Progenitor cell of endocrine pancreas (in vitro differentiated cells): ENCODE measurements at places on chromosomes 4 and X.

GRCh38 chr4:125315576-125316400 lies 1.0 kb downstream of the FAT4 start:
- DNase-seq: peak; percentile 45

DNA sequence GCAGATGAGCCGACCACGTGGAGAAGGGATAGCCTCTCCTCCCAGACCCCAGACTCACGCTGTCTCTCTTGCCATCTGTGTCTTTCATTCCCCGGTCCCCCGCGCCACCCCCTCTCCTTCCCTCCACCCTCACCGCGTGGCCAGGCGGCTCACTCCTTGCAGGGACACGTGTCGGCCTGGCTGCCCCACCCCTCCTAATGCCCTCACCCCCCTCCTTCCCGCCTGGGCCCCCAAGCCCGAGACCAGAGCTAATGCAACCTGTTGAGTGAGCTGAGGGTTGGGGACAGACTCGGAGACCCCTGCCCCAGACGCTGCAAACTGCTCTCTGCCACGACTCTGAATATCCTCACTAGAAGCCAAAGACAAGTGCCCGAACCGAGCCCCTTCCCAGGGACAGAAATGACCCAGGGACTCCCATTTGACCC lies 1.8 kb downstream of the SLC38A5 start:
- no peak for DNase-seq

GRCh38 chrX:15505101-15505500 lies 4.5 kb downstream of the BMX start:
- DNase-seq: no peak

DNA sequence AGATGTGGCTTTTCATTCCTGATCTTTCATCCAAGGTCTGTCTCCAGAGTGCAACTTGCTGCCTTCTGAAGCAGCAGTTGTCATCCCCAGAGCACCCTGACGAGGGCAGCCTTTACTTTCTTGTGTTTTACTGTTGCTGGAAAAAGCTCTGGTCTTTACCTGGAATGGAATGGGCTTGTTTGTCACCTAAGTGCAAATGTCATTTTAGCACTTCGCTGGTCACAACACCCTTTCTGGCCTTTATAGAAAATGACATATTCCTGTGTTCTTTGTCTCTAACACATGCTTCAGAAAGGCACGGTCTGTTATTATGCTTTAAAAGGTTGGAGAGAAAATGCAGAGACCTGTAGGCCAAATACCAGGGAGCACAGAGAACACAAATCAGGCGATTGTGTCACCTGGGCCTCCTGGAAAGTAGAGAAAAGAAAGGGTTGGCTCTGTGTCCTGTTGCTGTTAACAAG lies 332.7 kb upstream of the IGFBP7 start:
- DNase-seq: peak; percentile 39

GRCh38 chrX:71949844-71950445 lies 39.3 kb downstream of the NHSL2 start:
- DNase-seq: no peak

GRCh38 chr4:48341776-48342605 lies 662 bp downstream of the SLAIN2 start:
- peak; percentile 56 for DNase-seq

DNA sequence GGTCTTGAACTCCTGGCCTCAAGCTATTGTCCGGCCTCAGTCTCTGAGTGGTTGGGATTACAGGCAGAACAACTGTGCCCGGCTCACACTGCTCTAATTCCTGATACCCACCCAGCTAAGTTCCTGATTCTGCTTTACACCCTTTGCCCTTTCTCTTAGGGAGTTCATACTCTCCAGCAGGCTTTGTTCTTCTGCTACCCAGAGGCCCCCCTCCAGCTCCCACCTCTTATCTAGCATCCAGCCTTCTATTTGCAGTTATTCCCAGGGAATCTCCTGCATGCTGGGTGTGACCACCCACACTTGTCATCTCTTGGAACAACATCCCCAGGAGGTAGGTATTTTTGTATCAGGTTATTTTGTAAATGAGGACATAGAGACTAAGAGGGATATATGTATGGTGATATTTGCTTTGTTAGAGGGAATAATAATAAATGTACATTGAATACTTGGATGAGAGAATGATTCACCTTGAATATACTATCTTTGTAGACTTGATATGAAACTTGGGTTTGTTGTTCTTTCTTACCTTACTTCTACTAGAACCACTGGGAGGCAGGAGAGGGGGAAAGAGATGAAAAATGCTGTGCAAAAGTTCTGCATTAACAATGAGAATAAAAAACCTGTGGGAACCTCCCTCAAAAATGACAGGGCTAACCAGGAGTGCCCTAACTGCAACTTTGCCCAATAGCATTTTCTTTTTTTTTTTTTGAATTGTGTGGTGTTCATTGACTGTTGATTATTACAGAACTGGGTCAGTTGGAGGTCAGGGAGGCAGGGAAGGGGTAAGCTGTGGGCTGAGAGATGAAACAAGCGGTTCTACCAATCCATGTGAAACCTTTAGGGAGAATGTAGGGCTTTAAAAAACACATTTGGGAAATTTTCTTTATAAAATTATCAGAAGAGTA lies 157.4 kb downstream of the SPRY1 start:
- no peak for DNase-seq

DNA sequence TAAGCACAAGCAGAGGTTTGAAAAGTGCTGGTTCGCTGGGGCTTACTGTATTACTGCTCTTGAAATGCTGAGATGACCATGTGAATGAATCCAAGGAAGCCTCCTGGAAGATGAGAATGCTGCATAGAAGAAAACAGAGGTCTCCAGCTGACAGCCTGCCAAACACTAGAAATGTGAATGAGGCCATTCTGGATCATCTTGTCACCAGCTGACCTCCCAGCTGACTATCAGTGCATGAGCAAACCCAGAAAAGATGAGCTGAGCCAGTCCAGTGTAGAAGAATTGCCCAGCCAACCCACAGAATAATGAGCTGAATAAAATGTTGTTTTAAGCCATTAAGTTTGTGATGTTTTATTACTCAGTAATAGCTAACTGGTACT lies 49.1 kb upstream of the DYNLT3 start:
- DNase-seq: no peak

GRCh38 chrX:121671649-121672048 lies 624.2 kb downstream of the GLUD2 start:
- no peak for DNase-seq

GRCh38 chrX:56994375-56995270 lies 718 bp downstream of the SPIN3 start:
- DNase-seq: no peak

DNA sequence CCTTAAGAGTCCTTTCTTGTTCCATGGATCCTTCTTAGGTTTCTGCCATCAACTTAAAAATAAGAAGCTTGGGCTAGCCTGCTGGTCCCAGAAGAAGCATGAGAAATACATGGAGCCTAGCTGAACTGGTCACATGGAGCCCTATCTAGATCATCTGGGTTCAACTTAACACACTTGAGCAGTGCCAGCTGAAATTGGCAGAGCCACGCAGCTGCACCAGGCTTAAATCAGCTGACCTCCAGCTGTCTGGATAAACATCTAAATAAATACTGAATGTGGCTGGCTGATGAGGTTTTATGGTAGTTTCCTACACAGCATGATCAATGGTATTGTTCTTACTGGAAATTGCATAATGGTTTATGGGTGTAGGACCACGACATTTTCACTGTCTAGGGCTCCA lies 598.4 kb upstream of the FAM241A start:
- DNase-seq: no peak

GRCh38 chr4:8086783-8087445 lies 71.7 kb downstream of the ABLIM2 start:
- DNase-seq: no peak

DNA sequence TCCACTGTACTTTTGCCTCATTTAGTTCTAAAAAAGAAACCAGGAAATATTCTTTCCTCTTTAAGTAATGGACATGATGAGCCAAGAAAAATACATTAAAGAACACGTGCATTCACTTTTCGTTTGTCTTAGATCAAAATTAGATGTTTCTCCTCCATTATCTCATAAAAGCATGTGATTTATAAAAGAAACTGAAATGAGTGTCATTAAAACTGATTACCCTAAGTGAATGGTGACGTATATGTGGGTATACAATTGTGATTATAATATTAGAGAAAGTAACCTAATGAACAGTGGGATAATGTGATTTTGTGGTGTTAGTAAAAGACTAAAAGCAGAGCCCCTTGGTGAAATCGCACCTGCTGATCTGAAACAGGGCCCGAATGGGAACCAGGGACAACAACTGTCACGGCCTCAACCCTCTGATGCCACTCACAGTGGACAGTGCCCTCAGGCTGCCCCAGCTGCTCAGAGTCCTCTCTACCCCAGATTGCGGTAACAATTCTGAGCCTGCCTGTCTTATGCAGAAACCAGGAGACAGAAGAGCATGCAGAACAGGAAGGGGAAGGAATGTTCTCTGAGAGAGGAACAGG lies 25.7 kb upstream of the HS6ST2 start:
- no peak for DNase-seq

DNA sequence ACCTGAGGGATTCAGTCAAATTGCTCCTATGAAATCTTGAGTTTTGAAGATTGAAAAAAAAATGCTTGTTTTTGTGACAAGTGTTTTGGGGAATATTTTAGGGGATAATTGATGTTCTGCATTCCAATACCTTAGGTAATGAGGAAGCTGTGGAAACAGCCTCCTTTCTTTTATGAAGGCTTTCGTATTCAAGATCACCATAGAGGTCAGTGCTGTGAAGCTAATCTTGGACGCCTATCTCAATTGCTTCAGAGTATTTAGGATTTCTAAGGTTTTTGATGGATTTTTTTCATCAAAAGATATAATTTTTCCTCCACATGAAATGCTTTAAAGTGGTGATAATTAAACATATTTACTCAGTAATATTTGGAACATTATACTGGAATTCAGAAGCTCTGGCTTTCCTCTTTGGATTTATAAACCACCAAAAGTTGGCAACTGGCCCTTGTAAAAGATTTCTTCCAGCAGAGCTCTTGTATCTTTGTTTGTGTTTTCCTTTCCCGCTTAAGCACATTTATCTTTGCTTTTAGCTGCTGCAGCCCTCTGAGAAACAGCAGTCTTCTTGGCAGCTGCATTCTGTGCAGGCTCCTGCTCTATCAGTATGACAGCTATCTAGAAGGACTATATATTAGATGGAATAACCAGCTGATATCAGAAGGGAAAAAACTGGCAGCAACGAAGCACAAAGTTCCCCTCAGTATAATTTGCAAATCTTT lies 63.7 kb downstream of the HMGB2 start:
- no peak for DNase-seq

- no peak for DNase-seq
These were observed 95.8 kb downstream of the RNF150 start for GRCh38 chr4:141037446-141037845.

DNA sequence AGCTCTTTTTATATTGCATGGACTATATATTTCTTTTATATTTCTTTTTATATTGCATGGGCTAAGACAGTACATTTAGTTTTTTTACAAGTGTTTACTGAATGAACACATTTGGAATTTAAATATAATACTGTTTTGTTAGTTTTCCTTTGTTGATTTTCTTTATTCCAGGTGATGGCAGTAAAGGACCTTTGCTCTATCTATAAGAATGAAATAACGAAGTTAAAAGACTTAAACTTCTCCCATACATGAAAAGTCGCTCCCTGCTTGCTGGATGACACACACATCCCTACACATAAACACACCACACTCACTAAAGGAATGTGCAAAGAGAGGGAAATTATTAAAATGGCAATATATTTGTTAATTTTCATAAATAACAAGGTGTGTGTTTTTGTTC lies 102.5 kb upstream of the ANXA10 start:
- DNase-seq: no peak

GRCh38 chr4:148007792-148008191 lies 275.9 kb downstream of the ARHGAP10 start:
- no peak for DNase-seq
